Stimulated activated CD8-positive, alpha-beta memory T cell treated with anti-CD3 and anti-CD28 coated beads, Interleukin-7, amount 100 ng/mL, for 48 hours (primary cell): ENCODE measurements at places on chromosomes 13 and 19.

DNA sequence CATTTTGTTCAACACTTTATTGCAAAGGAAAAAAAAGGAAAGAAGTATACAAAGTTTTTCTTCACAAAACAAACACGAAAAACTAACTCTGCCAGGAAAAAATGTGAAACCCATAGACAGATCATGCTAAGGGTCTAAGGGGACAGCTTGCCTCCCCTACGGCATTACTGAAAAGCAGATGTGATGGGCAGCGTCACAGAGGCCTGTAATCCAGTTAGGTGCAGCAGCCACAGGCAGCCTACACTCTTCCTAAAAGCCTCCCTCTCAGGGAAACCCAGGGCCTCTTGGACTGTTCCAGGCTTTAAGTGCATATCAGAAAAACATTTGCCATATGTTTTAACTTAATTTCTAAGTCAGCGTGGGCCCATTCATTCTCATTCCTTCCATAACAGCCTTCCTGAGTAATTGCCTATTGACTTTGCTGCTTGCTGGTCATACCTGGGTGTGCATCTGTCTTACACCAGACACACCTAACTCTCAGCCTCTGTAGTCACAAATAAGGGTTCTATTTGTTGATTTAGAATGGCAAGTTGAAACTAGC, 135.7 kb upstream of the SERP2 start:
- DNase-seq = no peak

DNA sequence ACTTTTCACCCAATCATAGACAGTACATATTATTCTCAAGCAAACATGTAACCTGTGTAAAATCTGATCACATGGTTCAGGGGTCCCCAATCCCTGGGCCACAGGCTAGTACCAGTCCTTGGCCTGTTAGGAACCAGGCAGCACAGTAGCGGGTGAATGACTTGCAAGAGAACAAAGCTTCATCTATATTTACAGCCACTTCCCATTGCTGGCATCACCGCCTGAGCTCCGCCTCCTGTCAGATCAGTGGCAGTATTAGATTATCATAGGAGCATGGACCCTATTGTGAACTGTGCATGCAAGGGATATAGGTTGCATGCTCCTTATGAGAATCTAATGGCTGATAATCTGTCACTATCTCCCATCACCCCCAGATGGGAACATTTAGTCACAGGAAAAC, 133.1 kb downstream of the MAB21L1 start:
- no peak for DNase-seq

DNA sequence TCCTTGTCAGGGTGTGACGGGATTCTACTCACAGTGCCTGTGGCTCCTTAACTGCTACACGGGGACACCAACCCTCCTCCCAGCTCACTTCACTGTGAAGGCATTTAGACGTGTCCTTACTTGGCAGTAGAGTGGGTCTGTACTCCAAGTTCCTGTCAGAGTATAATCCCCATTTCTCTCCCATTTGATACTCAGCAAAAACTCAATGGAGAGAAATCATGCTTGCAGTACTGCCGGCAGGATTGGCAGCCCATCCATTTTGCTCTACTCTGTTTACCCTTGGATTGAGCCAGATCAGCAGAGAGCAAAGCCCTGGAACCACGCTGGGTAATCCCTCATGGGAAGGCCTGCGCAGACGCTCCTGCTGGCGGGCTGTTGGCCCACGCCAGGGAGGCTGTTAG, 28.9 kb downstream of the ARL11 start:
- no peak for DNase-seq

GRCh38 chr19:43799502-43800142, 2.6 kb downstream of the LYPD5 start:
- DNase-seq = no peak

DNA sequence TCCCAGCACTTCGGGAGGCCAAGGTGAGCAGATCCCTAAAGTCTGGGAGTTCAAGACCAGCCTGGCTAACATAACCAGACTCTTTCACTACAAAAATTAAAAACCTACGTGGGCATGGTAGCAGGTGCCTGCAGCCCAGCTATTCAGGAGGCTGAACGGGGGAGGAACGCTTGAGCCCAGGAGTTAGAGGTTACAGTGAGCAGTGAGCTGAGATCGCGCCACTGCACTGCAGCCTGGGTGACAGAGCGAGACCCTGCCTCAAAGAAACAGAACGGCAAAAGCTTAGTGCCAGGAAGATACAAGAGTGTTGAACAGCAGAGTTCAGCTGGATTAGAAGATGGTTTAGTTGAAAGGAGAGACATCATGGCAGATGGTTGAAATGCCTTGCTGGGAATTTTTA, 24.1 kb upstream of the RNF113B start:
- no peak for DNase-seq

DNA sequence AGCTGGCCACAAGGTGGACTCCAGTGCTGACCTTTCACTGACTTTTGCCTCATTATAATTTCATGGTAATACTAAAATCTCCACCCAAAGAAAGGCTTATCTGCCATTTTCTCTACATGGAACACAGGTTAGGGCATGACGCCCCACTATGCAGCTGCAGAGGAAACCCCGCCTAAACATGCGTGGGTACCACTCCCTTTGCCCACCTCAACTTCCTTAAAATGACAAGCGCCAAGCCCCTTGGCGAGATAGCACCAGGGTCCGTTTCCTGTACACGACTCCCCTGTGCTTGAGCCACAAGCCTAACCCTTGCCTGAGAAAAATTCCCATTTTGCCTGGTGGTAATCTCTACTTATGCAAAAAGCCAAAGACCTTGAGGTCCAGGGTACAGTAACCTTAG, 36.0 kb upstream of the PABPC3 start:
- DNase-seq = no peak

DNA sequence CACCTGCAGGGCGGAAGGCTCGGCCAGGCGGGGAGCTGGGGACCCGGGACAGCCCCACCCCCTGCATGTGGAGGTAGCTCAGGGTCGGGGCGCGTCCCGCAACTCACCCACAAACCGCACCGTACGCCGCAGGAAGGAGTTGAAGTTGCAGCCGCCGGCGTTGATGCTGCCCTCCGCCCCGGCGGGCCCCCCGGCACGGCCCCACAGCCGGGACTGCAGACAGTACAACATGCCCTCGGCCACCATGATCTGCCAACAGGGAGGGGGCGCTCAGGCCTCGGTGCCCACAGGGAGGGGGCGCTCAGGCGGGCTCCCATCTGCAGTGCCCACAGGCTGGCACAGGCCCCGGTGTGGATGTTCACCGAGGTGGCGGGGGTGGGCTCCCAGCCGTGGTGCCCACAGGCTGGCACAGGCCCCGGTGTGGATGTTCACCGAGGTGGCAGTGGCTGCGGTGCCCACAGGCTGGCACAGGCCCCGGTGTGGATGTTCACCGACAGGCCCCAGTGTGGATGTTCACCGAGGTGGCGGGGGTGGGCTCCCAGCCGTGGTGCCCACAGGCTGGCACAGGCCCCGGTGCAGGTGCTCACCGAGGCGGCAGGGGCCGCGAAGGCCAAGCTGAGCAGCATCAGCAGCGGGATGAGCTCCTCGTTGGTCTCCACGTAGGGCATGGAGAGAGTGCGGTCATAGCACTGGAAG, 6.5 kb downstream of the PLPPR3 start:
- DNase-seq = no peak

DNA sequence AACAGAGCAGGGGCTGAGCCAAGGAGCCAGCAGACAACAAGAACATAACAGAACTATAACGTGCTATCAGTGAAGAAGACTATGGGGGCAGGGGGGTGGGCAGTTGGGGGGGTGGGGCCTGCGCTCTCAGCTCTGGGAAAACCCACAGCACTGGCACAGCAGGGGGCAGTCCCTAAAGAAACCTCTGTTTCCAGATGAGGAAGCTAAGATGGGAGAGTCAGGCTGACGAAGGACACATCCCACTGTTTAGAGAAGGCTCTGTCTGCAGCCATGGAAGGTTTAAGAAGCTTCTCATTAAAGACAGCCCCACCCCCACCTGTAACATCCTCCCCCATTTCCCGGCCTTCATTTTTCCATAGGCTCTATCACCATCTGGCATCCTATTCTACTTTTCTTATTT, 7.1 kb upstream of the DOCK9 start:
- DNase-seq = no peak

DNA sequence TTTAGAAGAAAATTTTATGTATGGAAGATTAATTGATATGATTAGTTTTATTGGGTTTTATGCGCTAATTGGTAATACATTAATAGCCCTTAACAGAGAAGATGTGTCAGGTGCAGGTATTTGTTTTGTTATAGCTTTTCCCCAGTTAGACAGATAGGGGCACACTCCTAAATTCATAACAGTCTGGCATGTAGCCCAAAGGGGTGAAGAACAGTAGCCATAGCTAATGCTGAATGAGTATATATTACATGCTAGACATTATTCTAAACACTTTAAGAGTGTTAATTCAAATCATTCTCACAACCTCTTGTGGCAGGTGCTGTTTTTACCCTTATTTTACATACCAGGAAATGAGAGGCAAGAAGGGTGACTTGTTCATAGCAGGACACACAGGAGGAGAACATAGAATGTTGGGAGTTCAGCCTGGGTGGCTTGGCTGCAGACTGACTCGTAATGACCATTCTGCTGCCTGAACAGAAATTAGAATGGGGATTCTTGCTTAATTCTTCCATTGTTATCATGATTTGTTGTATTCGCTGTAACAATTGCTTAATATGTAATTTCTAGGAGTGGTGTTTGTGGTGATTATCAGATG, 20.1 kb downstream of the PCCA start:
- no peak for DNase-seq

- no peak for DNase-seq
These were observed 94.1 kb downstream of the KL start for GRCh38 chr13:33110386-33110712.

GRCh38 chr13:77674852-77675251, 22.6 kb upstream of the SLAIN1 start:
- DNase-seq = no peak
